NCI-H1436 (cell line): ENCODE measurements at places on chromosomes 1 and 21.

- DNase-seq: no peak
Observed at GRCh38 chr1:70504821-70505193, 93.7 kb downstream of the CTH start.

DNA sequence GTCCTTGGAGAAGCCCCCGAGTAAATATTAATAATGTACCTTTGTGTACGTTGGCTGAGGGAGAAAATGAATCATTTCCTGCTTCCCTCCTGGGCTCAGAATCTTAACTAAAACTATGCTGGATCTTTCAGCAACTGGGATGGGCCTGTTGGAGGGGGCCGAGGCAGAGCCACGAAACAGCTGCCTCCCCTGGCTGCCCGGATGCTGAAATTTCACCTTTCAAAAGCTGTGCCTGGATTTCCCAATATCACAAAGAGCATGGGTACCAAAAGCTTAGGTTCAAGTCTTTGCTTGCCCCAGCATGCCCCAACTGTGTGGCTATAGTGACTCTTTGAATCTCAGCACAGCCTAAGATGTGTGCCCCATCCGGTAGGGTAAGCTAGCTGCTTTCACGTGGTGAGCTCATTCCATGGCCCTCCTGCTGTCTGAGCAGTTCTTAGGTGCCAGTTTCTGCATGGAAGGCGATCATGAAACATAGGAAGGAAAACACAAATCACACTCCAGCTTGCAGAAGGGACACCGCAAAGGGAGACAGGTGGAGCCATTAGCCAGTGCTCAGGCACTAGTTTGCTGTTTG, 473.5 kb downstream of the PTPRU start:
- peak; percentile 57 for DNase-seq

- DNase-seq: no peak
Observed at GRCh38 chr1:193377472-193377871, 191.1 kb upstream of the B3GALT2 start.

GRCh38 chr21:42309753-42310213, 5.4 kb downstream of the TFF3 start:
- peak; percentile 54 for DNase-seq

GRCh38 chr21:32807717-32808380, 36.3 kb upstream of the PAXBP1 start:
- no peak for DNase-seq

DNA sequence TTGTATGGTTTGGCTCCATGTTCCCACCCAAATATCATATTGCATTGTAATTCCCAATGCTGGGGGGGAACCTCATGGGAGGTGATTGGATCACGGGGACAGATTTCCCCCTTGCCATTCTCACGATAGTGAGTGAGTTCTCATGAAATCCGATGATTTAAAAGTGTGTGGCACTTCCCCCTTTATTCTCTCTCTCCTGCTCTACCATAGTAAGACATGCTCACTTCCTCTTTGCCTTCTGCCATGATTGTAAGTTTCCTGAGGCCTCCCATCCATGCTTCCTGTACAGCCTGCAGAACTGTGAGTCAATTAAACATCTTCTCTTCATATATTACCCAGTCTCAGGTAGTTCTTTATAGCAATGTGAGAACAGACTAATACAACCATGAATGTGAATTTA, 211.6 kb upstream of the NR5A2 start:
- no peak for DNase-seq
